ENCODE measurements at places on chromosomes 3 and 15.

GRCh38 chr3:149509526-149509925, 35.0 kb downstream of the TM4SF4 start:
- DNase-seq, result no peak

- DNase-seq, result no peak
Measured at GRCh38 chr3:3015185-3016089, 94.7 kb downstream of the IL5RA start.

- no peak for DNase-seq
Measured at GRCh38 chr3:50676031-50676705, 1.4 kb downstream of the DOCK3 start.

DNA sequence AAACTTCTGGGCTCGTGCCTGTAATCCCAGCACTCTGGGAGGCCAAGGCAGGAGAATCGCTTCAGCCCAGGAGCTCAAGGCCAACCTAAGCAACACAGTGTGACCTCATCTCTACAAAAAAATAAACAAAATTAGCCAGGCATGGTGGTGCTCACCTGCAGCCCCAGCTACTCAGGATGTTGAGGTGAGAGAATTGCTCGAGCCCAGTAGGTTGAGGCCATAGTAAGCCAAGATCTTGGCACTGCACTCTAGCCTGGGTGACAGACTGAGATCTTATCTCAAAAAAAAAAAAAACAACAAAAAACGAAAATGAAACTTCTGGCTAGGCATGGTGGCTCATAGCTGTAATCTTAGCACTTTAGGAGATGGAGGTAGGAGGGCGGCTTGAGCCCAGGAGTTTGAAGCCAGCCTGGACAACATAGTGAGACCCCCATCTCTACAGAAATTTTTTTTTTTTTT, 53.7 kb downstream of the PIK3CB start:
- peak; percentile 76 for DNase-seq

DNA sequence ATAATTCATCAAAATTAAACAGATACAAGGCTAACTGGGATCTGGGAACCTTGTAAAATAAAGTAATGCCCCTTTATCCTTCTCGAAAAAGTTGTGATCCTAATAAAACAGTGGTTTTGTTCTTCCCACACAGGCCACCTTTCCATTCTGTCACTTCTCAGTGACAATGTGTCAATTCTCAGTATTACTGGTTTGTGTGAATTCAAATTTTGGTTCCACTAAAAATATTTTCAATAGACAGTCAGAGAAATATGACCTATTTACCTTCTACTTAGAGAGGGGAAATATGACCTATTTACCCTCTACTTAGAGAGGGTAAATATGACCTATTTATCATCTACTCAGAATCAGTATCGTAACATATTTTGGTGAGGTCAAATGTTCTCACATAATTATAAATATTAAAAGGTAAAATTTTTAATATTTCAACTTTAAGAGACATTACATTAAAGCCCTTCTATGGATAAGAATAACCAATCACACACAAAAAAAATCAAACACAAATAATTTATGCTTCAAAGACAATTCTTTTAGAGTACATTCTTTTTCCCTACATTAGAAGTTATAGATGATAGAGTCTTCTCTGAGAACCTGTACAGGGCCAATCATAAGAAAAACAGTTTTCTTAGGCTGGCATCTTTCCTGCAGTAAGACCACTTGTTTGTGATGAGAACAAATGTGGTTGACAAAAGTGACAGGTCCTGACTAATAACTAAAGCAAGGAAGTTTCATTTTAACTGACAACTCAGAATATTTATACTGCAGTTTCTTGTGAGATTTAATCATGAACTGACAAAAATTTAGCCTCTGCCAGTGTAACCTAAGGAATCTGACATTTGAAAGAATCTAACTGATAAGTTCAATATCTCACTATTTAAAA, 323.3 kb downstream of the DIPK2A start:
- no peak for DNase-seq

- no peak for DNase-seq
Measured at GRCh38 chr15:89436560-89437311, 59.6 kb downstream of the RHCG start.

Measured in CD4-positive, alpha-beta T cell treated with Interleukin-15 for 4 hours (primary cell).